ENCODE measurements at places on chromosomes 3 and 15. TPM values are rescaled to one million over a fixed set of nuclear protein-coding genes. Genes with fewer than 3 reads are reported as not detected.
A peak's percentile ranks its signal among the peaks of the same experiment; 100 is the strongest.

Gene CHRD
- 0.07 TPM for total RNA-seq

DNA sequence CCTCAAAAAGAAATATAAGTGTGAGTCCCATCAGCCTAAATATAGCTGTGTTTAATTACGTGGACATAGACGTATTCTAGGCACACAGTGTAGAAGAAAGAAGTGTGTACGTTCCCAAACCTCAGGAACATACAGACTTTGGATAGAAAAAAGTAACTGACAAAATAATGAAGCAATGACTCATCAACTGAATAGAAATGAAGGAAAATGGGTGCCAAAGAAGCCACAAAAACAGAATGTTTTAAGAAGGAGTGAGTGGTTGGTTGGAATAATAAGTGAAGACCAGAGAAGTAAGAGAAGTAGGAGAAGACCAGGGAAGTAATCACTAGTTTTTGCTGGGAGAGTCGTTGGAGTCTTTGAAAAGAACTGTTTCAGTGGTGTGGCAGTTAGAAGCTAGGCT is 518.1 kb downstream of the ROBO1 start:
- DNase-seq, result no peak

GRCh38 chr3:141266797-141267555 is 35.4 kb downstream of the PXYLP1 start:
- DNase-seq, result no peak

DNA sequence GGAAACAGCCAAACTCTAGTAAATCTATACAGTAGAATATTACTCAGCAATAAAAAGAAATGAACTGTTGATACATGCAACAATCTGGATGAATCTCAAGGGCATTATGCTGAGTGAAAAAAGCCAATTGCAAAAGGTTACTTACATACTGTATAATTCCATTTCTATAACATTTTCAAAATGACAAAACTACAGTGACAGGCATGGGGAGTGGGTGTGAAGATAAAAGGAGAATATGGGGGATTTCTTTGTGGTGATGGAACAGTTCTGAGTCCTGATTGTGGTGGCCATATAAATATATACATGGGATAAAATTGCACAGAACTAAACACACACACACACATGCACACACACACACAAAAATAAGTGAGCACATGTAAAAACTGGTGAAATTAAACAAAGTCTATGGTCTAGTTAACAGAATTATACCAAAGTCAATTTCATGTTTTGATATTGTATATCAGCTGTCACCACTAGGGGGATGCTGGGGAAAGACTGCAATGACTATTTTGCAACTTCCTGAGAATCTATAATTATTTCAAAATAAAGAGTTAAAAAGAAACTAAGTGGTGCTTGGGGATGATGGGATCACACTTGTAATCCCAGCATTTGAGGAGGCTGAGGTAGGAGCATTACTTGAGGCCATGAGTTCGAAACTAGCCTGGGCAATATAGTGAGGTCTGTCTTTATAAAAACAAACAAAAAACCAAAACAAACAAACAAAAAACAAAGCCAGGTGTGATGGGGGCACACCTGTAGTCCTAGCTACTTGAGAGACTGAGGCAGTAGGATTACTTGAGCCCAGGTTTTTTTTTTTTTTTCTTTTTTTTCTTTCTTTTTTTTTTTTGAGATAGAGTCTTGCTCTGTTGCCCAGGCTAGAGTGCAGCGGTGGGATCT is 66.0 kb downstream of the SPTSSB start:
- DNase-seq, result no peak

GRCh38 chr3:66816090-66816761 is 181.9 kb upstream of the KBTBD8 start:
- peak; percentile 20 for DNase-seq

DNA sequence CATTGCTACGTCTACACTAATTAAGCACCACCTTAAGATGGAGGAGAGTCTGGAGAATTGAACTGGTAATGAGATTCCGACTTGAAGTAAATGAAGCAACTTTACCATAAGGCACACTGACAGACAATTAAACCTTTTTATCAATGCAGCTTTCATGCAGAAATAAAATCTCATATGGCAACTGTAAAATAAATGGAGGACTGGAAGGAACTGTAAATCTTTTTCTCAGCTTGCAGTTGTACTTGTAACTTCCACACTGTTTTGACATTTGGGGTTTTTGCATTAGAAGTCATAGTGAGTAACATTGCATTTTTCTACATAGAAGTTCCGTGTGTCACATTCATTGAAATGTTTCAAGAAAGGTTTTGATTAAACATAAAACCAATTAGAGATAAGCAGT is 705.3 kb downstream of the NLGN1 start:
- DNase-seq, result no peak

GRCh38 chr15:82970078-82970686 is 15.8 kb upstream of the RAMAC start:
- DNase-seq, result no peak

- DNase-seq, result no peak
Observed at GRCh38 chr15:52788099-52788986, 1.8 kb downstream of the ONECUT1 start.
